Cortex of kidney (tissue), 1 donor: ENCODE measurements at places on chromosomes 7 and 10.

GRCh38 chr10:106565546-106565945 lies 599.0 kb downstream of the SORCS1 start:
- DNase-seq, result no peak

- no peak for DNase-seq
Measured at GRCh38 chr7:150860291-150860977, 8.1 kb downstream of the AOC1 start.

DNA sequence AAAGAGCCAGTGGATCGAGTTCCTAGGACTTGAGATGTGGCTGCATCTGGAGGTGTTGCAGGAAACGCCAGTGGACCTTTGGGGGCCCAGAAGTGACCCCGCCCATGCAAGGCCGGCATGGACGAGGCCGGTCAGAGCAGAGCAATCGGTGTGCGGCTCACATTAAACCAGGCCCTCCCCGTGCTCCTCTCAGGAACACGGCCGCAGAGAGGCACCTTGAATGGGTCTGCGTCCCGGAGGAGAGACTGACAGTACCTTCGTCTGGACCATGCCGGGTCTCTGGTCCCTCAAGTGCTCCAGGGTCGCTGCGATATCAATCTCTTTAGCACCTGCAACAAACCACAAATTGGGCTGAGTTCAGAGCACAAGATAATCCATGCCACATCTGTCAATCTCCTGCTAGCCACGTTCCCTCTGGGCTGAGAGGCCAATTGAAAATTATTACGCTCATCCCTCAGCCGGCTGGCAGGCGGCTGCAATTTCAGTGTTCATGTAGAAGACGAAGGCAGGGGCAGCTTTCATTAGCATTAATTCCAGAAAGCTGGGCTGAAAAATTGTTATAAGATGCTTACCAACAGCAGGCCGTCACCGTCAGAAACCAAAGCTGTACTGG lies 212.0 kb downstream of the DNAJB6 start:
- no peak for DNase-seq

DNA sequence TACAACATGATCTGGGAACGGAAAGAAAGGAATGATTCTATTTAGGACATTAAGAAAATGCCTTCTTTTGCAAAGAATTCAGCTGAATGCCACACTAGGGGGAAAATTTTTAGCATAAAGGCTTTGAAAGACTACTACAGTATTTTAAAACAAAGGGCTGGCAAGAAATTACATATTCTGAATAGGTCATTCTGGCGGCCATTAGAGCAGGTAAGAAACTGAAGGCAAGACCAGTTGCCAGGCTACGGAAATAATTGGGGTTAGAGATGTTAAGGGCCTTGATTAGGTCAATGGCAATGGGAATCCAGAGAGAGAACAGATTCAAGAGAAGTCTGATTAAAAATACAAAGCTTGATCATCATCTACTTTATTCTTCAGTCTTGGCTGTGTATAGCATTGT lies 3.8 kb upstream of the HECTD2 start:
- DNase-seq, result no peak

- DNase-seq, result no peak
Measured at GRCh38 chr7:150503581-150503980, 11.1 kb upstream of the GIMAP7 start.

- no peak for DNase-seq
Measured at GRCh38 chr10:81009296-81009695, 471.6 kb downstream of the SH2D4B start.

GRCh38 chr7:84337429-84337828 lies 142.8 kb upstream of the SEMA3A start:
- no peak for DNase-seq
